ENCODE measurements at places on chromosomes 2 and 18. TPM values are rescaled to one million over a fixed set of nuclear protein-coding genes. Genes with fewer than 3 reads are reported as not detected.

The TRIM54 gene
- total RNA-seq, result 2.5 TPM

- DNase-seq, result no peak
Measured at GRCh38 chr18:574865-575645, 5.1 kb upstream of the CETN1 start.

The REG1A gene
- total RNA-seq, result 12.8 TPM

The ERBB4 gene
- total RNA-seq, result 15.7 TPM

GRCh38 chr2:60521626-60522025 lies 31.8 kb downstream of the BCL11A start:
- no peak for DNase-seq

GRCh38 chr2:79041032-79041448 lies 15.5 kb downstream of the REG3G start:
- no peak for DNase-seq

The TUBA3E gene
- total RNA-seq, result not detected

DNA sequence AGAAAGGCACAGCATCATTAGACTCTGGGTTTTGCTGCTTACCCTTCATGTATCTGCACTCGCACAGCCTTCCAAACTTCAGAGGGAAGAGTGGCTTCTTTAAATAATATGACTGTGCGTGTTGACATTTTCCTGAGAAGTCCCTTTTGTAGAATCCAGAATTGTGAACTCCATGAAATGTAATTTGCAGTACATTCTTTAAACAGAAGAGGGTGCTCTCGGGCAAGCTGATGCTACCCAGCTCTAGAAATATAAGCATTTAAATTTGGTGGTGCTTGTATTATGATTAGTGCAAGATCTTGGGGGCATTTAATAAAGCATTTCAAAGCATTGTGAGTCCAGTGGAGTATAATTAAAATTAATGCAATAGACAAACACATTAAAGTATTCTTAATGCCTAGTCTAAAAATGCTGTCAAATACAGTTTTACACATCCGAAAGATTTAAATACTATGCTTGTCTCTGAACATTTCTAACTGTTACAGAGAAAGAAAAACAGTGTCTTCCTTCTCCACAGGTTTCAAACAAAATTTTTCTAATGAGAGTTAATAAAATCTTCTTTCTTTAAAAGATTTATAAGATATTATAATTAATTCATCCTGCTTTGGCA lies 17.3 kb upstream of the GTF2A1L start:
- no peak for DNase-seq

The DYNC1I2 gene
- total RNA-seq, result 89.8 TPM

The FOXI3 gene
- total RNA-seq, result not detected

GRCh38 chr2:160309585-160309984 lies 109.5 kb upstream of the ITGB6 start:
- DNase-seq, result no peak

DNA sequence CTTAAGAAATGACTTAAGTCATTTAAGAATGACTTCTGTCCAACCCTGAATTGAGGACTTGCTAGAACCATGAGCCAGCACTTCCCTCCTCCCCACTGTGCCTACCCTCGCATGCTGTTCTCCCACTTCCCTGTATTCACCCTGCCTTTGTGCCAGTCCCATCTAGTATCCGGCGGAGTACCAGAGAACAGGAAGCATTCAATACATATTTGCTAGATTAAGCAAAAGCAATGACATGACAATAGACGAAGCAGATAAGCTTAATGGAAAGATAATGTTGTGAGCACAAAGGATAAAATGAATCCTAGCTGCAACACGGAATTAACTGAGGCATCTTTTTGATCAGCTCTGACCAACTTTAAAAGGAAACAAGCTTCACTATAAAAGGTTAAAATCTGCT lies 328.5 kb downstream of the TDRD15 start:
- DNase-seq, result no peak

DNA sequence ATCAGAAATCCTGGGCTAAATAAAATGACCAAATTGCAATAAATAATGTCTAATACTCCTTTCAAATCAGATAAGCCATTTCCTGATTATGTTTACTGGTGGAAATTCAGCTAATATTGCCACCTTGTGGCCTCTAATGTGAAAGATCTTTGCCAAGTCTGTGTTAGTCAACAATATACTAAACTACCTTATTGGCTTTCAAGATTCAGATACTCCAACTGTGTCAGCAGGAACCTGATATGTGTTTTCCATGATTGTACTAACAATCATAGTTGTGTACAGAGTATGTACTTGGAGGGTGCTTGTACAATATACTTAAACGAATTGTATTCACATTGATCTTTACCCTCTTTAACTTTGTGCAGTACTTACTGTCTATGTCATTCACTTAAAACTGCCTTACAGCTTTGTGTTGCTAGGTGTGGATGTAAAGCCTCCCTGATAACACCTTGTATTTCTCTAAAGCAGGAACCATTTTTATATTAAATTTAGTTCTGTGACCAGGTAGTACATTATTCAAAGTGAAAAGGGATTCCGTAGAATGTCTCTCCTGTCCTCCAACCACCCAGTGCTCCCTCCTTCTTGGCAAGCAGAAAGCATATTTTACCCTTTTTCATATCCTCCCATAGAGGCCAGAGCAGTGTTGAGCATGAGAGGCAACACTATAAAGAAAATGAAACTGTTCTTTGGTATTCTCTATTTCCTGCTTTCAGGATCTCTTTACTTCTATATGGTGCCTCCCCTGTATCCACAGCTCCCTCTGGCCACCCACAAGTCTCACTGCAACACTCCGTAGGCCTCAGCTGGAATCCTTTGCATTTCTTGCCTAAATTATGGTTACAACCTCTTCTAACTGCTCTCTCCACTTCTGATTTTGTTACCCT lies 75.2 kb upstream of the C2orf15 start:
- no peak for DNase-seq

DNA sequence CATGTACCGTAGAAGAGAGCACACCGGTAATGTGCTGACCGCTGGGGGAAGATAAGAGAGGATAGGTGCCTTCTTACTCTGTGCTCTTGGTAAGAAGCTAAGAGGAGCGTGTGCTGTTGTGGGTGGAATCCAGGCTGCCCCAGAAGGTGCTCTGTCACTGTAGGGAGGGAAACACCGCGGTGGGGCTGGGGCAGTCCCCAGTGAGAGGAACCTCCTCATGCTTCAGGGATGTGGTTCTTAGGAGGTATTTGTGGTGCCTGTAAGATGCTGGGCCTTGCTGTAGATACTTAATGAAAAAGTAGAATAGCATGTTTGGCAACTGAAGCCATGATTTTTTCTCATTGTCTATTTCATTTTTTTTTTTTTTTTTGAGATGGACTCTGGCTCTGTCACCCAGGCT lies 1.1 kb downstream of the COLEC11 start:
- no peak for DNase-seq

The LGALSL gene
- 19.3 TPM for total RNA-seq

DNA sequence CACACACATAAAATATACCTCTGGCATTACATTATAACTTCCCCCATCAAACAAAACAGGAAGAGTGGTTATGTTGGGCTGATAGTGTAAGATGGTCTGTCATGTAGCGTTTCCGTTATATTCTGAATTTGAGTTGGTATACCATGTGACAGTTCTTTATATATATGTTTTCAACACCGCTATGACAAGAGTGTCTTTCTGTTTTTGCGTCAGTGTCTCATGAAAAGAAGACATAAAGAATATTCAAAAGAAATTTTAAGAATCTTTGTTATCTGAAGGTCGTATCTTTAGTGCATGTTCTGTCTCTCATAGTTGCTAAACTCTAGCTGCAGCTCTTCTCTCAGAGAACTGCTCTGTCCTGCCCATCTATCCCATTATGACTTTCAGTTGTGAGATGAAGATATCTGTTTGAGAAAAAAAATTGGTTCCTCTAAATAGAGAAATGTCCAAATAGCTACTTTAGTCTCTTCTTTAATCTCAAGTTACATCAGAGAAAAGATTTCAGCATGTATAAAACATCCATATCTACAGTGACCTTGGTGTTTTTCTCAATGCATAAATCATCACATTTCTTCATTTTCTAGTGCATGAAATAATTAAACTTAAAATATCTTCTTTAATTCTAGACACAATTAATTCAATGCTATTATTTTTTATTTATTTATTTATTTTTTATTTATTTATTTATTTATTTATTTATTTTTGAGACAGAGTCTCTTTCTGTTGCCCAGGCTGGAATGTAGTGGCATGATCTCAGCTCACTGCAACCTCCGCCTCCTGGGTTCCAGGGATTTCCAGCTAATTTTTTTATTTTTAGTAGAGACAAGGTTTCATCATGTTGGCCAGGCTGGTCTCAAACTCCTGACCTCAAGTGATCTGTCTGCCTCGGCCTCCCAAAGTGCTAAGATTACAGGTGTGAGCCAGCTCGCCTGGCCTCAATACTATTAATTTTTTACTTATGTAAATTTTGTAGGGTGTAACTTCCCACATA lies 24.3 kb upstream of the PSME4 start:
- no peak for DNase-seq

DNA sequence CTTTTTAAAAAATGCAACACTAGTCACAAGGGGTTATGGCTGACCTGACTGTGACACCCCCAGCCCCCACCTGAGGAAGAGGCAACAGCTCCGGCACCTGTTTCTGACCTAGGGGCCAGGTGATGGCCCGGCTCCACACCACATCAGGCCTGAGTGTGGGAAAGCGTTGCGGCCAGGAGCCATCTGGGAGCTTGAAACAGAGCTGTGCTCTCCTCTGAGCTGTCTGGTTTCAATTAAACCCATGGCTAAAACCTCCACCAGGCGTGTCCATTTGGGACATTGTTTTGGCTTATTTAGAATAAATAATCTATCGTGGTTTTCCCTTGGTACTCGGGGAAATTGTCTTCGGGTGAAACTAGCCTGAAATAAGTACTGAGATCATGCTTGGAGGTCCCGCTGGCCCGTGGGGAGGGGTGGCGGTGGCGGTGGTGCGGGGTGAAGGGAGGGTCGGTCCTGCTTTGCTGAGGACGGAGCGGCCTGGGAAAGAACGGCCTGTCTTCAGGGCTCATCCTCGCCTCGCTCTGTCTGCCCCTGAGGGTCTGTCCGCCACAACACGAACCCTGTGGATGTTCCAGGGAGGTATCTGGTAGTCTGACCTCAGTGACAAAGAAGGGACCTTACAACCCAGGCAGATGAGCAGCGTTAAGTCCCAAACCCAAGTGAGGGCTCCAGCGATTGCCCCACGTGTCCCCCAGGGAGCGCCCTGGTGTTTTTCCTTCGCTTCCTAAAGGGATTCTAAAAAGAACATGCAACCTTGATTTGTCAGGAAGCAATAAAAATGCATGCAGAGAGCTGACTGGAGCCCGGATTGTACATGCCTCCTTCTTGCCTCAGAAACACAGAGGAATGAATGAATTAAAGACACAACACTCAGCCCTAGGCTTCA lies 58.7 kb downstream of the IL1RL2 start:
- DNase-seq, result no peak

DNA sequence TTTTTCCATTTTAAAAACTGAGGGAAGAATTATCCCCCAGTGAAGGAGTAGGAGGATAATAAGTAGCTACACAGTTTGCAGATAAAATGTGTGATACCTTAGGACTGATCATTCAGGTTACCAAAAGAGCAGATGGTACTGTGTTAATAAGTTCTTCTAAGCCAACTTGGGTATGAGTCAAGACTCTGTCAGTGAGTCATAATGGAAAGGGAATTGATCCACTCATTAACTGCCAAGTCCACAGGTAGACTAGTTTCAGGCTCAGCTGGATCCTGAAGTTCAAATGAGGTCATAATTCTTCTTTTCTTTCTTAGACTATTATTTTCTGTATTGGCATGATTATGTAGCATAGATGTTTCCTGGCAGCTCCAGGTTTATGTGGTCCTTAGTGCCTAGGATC lies 142.4 kb upstream of the ALPP start:
- DNase-seq, result no peak

GRCh38 chr18:845152-845819 lies 33.2 kb upstream of the YES1 start:
- DNase-seq, result no peak

- no peak for DNase-seq
Measured at GRCh38 chr2:9974343-9974742, 22.9 kb downstream of the GRHL1 start.

- no peak for DNase-seq
Measured at GRCh38 chr2:240149943-240150784, 9.7 kb upstream of the OTOS start.

DNA sequence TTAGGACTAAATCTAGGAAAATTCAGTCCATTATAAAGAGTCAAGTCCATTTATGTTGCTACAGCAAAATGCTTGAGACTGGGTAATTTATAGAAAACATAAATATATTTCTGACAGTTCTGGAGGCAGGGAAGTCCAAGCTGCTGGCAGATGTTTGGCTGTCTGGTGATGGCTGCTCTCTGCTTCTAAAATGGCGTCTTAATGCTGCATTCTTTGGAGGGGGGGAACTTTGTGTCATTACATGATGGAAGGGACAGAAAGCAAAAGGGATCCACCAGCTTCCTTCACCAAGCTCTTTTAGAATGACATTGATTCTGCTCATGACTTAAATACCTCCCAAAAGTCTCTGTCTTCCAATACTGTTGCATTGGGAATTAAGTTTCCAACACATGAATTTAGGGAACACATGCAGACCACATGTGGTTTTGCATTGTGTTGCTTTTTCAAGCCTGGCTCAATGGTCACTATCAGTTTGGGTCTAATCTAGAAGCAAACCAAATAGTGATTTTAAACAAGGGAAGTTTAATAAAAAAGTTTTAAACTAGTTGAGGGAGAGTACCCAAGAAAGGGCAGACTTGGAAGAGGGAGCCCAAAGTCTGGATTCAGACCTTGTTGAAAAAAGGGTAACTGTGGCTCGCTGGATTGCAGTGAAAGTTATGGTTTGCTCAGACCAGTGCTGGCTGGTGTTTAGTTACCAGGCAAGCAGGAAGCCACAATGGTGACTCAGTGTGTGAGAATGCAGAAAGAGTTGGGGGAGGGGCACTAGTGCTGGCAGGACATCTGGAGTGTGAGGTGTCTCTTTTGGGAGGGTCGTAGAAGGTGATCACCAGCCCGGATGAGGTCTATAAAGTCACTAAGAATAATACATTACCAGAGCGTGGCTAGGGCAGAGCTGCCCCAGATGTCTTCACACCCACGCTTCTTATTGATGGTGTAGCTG lies 30.8 kb downstream of the C18orf54 start:
- DNase-seq, result no peak

- DNase-seq, result no peak
Measured at GRCh38 chr2:149738767-149739166, 151.2 kb upstream of the MMADHC start.

DNA sequence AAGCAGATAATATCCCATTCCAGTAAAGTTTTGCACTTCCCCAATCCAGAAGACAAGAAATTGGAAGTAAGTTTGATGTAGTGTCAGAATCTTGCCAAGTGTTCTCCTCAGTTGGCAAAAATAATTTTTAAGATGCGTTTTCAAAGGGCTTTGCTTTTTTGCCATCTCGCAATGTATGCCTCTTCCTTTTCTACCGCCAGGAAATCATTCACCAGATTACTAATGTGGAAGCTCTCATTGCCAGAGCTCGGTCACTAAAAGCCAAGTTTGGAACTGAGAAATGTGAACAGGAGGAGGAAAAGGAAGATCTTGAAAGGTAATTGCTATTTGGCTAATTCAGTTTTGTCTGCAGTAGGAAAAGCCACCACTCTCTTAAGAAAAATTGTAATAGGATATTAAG lies 110.7 kb downstream of the RAB3GAP1 start:
- DNase-seq, result no peak

The DCAF17 gene
- total RNA-seq, result 47.4 TPM
